Activated naive CD4-positive, alpha-beta T cell (primary cell): ENCODE measurements at places on chromosomes 1 and 21.

DNA sequence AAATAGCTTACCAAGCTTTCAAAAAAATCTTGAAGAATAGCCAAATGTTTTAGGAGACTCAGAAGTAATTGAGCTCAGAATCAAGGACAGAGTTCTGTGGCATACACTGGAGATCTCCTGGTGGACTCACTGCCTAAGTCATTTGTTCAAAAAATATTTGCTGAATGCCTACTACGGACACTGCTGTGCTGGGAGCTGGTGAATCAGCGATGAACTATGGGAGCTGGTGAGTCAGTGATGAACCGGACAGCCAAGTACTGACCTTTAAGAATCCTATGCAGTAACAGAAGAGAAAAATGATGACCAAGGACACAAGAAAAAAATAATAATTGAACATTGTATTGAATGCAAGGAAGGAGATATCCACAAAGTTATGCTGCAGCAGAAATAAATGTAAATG lies 717.9 kb upstream of the CXADR start:
- DNase-seq: no peak

DNA sequence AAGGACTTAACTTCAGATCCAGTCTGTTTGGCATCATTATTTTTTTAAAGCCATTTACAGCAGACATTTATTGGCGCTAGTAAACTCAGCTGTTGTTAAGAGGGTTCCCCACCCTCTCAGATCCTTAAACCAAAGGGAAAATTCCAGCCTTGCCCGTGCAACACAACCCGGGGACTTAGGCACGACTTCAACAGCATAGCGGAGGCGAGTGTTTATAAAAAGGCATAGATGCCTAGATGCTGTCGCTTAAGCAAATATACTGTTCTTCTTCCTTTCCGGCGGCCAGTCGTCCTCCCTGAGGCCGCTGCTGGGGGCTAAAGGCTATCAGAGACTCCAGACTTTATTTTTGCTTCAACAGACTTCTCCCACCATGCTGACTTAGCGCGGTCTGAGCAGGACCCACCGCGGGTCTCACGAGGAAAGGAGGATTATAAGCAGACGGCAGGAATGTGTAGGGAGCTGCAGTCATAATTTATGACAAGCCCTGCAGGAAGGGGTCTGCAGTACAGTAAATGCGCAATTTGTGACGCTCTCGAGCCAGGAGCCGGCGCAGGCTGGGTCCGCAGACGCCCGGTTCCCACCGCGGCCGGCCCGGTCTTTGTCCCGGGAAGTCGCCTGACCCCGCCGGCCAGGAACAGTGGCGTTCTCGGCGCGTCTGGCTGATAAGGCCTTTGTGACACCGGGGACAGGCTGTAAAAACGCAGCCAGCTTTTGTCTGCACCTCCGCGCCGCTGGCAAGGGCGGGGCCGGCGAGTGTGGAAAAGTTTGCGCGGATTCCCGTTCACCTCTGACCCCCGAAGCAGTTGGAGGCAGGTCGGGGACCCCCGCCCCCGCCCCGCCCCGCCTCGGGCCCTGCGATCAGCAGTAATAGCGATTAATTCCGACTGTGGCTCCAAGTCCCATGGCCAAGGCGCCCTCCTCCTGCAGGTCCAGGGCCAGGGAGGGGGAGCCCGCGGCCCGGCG lies 61.2 kb upstream of the ARHGEF16 start:
- no peak for DNase-seq

DNA sequence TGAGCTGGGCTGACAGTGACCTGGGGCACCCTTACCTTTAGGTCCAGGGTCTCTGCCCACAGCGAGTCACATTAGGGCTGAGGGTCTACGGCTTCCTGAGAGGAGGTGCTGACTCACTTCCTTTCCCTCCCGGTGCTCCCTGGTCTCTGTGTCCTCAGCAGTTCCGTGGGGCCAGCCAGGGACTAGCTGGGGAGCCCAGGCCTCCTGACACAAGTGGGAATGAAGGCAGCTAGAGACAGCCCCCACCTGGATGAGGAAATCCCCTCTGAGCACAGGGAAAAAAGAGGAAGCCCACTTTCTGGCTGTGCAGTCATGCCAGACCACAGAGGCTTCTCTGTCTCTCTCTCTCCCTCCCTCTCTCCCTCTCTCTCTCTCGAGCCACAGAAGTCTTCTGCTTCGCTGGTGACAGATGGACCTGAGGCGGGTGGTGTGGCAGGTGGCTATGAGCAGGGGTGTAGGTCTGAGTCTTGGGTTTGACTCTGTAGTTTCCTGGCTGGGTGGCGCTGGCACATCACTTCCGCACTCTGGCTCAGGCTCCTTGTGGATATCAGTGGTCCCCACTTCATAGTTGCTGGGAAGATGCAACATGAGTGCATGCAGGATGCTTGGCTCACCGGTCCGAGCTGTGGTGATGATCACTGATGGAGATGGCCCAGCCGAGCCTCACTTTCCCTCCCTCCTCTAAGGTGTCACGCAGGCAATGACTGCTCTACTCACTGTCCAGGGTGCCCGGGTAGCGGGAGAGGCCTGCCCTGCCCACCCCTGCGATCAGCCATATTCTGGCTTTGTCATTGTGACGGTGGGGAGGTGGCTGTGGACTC lies 3.5 kb downstream of the SLC66A1 start:
- DNase-seq: no peak

DNA sequence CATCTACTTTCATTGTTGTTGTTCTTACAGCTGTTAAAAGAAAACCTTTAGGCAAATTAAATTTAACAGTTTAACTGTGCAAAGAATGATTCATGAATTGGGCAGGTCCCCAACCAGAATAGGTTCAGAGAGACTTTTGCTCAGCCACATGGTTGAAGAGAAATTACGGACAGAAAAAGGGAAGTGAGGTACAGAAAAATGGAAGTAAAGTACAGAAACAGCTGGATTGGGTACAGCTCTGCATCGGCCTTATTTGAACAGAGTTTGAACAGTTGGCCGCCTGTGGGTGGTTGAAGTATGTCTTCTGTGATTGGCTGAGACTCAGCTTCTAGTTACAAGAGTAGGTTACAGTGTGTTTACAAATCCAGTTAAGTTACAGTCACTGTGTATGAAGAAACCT lies 210.1 kb downstream of the FGGY start:
- no peak for DNase-seq

GRCh38 chr1:202037706-202038296 lies 27.4 kb downstream of the ELF3 start:
- DNase-seq: no peak

DNA sequence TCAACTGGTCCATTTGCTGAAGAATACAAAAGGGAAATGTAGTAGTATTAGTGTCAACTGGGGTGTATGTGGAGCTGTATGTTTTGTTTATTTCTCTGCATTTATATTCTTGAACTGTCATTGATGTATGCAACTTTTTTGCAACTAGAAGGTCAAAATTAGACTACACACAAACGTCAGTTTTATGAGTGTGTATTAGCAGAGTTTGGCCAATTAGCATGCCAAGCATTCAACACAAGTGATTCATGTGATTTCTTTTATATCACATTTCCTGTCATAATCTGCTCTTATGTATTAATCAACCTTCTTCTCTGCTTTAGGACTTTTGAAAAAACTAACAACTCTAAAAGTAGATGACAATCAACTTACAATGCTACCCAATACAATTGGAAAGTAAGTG lies 211.1 kb downstream of the LRRC40 start:
- DNase-seq: no peak

GRCh38 chr1:6918186-6918924 lies 133.1 kb downstream of the CAMTA1 start:
- DNase-seq: no peak

GRCh38 chr1:13965770-13966398 lies 265.9 kb downstream of the PRDM2 start:
- DNase-seq: no peak

DNA sequence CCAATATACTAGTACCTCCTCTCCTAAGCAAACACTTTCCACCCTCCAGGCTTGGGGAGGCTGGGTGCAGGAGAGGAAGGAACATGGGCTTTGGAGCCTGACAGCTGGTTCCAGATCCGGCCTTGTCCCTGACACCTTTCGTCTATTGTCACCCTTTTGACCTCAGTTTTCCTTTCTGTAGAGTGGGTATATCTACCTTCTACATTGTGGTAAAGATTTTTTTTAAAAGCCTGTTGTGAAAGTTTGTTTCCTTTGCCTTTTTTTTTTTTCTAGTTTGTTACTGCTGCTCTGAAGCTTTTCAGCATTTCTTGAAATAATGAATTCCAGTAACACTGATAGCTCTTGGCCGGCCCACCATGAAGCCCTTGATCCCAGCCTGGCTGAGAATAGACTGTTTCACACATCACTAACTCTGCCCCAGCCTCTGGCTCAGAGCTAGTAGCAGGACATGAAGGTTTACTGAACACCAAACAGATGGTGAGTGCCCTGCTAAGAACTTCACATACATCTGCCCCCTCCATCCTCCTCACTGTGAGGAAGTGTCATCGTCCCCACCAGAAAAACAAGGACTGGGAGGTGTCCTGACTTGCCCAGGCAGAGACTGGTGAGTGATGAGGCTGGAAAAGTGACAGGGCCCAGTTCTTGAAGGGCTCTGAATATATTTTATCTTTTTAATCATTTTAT lies 33.0 kb upstream of the ID3 start:
- no peak for DNase-seq

GRCh38 chr1:194338241-194338948 lies 1152.0 kb upstream of the B3GALT2 start:
- no peak for DNase-seq

DNA sequence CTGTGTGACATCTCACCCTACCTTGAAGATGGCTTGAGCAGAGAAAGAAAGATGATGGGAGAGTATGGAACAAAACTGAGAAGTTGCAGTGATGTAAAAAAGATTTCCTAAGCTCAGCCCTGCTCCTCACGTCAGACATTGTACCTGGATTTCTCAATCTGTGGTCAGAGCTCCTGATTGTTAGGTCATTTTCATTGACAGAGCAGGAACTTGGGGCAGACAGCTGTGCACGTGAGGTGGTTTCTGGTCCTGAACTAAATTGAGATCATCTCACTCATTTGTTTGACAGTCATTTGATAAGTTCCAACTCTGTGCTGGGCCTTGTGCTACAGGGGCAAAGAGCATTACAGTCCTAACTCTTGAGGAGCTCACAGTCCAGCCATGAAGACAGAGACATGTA lies 10.2 kb downstream of the TRAF3IP3 start:
- no peak for DNase-seq

GRCh38 chr21:38645282-38645681 lies 147.0 kb upstream of the ERG start:
- DNase-seq: no peak

DNA sequence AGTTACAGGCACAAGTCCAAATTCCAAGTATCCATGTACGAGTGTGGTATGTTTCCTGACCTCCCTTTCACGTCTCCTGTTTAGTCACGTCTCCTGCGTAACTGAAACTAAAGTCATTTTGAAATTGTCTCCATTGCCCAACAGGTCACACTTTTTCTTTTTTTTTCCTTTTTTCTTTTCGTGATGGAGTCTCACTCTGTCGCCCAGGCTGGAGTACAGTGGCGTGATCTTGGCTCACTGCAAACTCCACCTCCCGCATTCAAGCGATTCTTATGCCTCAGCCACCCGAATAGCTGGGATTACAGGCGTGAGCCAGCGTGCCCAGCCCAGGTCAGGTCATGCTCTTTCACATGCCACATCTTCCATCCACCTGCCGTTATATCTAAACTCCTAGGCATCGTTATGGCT lies 38.2 kb downstream of the L1TD1 start:
- no peak for DNase-seq

- no peak for DNase-seq
Observed at GRCh38 chr21:44983421-44984206, 43.8 kb downstream of the SLX9 start.

DNA sequence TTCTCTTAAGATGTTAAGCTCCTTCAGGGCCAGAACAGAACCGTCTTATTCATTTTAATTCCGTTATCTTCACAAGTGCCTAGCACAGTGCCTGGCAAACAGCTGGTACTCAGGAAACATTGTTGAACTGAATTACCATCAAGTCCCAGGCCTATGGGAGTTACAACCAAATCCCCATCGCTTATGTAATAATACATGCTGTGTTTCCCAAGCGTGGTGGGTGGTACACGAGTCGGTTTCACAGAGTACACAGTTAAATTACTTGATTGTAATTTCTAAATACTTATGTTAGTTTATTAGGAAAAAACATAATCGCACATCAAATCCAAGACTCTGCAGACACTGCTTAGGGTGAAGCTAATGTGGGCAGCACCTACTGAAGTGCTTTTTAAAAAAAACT lies 1.0 kb downstream of the ANGEL2 start:
- DNase-seq: no peak

GRCh38 chr1:192878249-192878648 lies 69.4 kb downstream of the RGS2 start:
- no peak for DNase-seq

DNA sequence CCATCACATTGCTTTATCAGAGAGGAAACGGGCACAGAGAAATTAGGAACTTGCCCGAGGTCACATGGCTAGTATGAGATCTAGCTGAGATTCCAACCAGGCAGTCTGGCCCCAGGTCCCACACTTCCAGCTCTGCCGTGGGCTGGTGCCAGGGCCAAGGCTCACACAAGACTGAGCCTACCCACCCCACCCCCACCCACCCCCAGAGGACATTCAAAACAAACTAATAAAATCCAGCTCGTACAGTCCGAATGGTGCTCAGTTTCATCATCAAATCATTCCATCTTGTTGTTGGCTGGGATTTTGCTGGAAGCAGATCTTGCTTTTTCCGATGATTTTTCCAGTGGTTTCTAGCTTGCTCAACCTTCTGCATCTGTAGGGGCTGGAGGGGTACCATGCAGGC lies 27.9 kb downstream of the MATN1 start:
- DNase-seq: no peak

DNA sequence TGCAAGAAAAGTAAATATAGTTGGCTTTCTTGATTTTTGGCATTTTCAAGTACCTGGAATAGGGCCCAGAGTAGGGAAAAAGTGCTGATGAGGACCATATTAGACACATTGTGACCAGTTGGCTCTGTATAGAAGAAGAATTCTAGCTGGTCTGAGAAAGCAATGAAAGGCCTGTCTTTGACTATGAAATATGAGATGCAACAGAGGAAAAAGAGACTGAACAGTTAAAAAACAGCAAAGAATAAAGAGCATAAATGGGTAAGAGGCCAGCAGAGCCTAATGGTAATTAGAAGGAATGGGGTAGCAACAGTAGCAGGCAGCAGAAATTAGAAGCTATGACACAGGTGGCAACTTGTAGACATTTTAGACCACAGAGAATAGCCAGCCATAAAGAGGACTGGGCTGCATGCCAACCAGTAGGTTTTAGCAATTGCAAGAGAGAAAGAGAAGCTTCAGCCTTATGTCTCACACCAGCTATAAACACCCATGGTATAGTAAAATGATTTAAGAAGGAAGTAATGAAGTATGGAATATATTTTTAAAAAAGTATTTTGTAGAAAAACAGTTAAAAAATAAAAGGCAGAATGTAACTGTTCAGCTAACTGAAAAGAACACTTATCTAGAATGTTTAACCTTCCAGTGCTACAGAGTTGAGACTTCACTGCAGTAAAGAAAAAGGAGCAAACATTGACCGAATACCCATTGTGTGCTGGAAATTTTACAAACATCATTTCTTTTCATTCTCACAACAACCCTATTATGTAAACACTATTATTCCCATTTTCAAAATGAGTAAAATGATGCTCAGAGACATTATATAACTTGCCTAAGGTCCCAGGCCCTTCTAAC lies 114.1 kb downstream of the LHX4 start:
- DNase-seq: no peak

GRCh38 chr1:212506666-212507065 lies 73.9 kb downstream of the NENF start:
- no peak for DNase-seq
